Naive thymus-derived CD4-positive, alpha-beta T cell (primary cell): ENCODE measurements at places on chromosomes 11 and 22. TPM values are rescaled to one million over a fixed set of nuclear protein-coding genes. Genes with fewer than 3 reads are reported as not detected.

Gene TEAD1
- total RNA-seq, result not detected

DNA sequence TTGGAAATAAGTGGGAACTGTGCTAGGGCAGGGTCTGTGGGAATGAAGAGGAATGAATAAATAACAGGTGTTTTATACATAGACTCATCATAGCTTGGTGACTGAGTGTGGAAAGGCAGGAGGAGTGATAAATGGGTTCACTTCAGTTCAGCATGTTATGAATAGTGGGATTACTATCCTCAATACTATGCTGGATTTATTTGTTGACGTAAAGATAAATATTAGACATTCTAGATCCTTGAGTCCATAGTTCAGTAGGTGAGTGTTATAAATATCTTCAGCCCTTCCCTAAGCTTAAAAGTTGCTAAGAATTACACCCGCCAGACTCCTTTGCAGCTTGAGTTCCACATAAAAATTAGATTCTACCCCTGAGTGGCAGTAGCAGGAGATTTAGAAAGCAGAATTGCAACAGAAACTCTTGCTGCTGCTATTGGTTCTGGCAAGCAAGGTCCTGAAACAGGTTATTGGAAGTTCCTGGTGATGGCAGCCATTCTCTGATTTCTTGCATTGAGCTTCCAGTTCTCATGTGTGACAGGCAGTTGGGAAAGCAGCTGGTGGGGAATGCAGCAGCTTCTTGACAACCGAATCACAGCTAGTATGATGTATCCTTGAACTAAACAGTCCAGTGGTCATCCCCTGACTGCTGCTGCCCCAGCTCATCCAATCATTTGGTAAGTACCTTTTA is 1558.9 kb downstream of the FAM181B start:
- no peak for DNase-seq

DNA sequence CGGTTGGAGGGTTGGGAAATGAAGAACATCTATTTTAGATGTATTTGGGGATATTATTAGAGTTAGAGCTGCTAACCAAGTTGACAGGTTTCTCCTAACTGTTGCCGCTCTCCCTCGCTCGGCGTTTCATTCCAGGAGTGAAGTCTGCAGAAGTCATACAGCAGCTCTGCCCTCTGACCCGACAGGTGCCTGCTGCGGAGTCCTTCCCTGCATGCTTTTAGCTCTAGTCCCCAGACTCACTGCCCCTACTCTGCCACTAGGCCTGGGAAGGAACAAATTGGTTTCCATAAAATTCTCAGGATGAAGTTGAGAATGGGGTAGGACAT is 124.9 kb downstream of the DBX1 start:
- DNase-seq, result no peak

DNA sequence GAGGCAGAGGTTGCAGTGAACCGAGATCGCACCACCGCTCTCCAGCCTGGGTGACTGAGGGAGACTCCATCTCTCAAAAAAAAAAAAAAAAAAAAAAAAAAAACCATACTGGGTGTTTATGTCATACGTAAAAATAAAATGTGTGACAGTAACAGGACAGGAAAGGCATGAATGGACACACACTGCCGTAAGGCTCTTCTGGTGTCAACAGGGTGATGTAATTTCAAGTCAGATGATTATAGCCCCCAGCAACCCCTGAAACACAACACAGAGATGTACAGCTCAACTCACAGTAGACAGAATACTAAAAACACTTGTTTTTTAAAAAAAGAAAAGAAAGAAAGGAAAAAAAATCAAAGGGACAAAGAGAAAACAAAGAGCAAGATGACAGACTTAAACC is 22.2 kb downstream of the SBF1 start:
- DNase-seq, result no peak

DNA sequence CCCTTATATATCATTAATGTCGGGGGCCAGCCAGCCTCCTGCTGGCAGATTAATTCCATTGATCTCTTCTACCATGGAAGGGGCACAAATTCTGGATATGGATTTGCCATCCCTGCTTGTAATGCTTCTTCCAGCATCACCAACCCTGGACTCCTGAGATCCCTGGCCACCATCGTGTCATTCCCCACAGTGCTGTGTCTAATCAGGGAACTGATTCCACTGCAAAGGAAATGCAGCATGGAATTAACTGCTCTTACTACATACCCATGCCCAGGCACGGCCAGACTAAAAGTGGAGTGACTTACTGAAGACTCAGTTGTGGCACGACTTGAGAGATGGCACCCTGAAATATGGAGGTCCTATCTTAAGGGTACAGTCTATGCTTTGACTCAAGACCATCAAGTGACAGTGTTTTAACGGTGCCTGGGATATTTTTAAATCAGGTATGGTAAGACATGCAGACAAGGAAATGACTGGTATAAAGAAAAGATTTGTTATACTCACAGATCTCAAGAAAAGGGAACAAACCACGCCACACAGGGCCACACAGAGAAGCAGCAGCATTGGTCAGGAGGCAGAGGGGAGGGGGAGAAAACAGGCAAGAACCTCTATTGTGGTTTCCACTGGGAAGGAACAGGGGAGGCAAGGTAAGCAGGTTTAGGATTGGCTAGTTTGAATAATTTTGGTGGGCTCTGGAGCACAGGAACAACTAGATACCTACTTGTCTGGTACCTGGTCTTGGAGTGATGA is 65.1 kb downstream of the IGLL5 start:
- no peak for DNase-seq
